Activated T-helper 1 cell treated with anti-CD3 and anti-CD28 coated beads, Interleukin-2, amount 50 U/mL, for 16 hours (primary cell): ENCODE measurements at places on chromosomes 1 and 21.
A peak's percentile ranks its signal among the peaks of the same experiment; 100 is the strongest.

DNA sequence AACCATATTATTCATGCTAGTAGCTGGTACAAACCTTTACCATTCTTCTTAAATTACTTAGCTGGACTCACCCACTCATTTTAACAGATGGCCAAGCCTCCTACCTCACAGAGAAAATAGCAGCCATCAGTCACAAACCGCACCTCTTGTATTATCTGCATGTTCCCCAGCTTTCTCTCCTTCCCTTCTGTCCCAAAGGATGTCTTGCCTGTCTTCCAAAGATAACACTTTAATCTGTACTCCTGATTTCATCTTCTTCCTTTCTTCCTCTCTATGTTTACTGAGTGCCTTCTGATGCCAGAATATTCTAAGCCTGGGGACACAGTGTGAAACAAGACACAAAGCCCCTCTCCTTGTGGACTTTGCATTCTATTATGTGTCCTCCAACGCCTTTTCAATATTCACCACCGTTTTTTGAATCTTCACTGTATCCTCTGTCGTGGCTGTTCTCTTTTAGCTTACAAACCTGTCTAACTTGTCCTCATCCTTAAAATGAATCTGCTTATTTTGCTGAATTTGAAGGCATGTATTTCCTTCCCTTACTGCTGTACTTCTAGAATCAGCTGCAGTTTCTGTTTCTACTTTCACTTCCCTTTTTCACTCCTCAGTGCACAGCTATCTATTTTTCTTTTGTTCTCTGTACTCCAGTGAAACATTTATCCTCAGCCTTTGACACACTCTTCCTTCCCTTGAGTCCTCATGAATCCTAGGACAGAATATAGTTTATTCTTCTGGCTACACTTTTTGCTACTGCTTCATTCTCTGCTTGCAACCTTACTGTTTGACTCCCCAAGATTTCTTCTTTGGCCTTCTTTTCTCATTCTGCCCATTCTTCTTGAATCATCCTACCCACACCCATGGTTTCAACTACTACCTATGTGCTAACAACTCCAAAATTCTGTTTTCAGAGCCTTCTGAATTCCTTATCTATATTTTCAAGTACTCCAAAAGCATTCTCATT, 216.9 kb upstream of the SAMSN1 start:
- DNase-seq = no peak

GRCh38 chr1:226656601-226657277, 82.3 kb downstream of the ITPKB start:
- no peak for DNase-seq

DNA sequence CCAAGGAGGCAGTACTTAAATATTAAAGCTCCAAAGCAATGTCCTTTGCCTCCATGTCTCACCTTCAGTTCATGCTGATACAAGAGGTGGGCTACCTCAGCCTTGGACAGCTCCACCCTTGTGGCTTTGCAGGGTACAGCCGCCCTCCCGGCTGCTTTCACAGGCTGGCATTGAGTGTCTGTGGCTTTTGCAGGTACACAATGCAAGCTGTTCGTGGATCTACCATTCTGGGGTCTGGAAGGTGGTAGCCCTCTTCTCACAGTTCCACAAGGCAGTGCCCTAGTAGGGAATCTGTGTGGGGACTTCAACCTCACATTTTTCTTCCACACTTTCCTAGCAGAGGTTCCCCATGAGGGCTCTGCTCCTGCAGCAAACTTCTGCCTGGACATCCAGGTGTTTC, 324.8 kb downstream of the COL11A1 start:
- no peak for DNase-seq

GRCh38 chr1:50252196-50252595, 143.5 kb downstream of the ELAVL4 start:
- no peak for DNase-seq

DNA sequence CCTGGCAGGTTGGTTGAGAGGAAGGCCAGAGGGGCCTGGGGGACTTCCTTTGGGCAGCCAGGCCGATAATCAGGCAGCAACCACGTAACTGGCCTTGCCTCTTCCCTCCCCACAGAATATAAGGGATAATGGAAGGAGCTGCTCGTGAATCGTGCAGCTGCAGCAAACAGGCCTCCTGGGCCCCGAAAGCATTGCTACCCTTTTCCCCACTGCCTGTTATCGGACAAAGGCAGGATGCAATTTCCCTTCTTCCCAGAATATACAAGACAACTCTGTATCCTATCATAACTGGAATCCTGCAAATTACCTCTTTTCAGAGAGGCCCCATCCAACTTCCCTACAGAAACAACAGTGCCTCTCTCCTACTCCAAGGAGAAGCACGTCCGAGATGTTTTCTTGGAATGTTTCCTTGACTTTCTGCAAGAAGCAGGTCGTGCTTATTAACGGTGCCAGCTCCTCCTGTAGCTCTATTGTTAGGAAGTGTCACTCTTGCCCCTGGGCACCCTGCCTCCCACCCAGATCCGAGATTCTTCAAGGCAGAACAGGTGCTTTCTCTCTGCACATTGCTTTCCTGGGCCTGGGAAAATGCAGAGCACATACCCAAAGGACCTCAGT, 106.0 kb upstream of the TIAM1 start:
- DNase-seq = no peak

DNA sequence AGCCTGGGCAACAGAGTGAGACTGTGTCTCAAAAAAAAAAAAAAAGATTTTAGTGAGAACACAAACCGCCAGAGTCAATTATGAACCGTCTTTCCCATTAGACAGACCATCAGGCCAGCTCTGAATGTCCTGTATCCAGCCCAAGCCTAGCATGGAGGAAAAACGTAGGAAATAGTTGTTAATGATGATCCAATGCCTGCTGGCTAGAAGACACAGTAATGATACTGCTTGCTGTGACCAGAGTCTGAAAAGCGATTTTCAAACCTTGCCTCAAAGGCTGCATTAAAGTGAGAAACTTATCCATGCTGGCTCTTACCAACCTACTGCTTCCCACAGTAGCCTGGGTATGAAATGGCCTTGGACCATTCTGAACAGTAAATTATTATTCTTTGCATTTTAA, 17.0 kb downstream of the COA7 start:
- DNase-seq = no peak

DNA sequence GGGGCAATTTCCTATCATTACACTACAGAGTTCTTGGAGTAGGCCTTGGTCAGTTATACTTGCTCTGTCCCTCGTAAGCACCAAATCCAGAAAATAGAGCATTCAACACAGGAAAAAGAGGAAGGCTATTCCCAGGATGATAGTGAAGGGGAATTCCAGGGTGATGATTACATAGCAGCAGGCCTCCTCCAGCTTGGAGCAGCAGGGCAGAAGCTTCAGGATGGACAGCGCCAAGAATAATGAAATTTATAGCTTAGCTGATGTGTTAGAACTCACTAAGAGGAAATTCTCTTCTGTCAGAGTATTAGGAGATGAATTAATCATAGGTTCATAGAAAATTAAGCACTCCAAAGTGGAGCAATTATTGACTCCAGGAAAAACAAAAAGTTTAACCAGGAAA, 10.8 kb upstream of the SMAP2 start:
- DNase-seq = no peak

DNA sequence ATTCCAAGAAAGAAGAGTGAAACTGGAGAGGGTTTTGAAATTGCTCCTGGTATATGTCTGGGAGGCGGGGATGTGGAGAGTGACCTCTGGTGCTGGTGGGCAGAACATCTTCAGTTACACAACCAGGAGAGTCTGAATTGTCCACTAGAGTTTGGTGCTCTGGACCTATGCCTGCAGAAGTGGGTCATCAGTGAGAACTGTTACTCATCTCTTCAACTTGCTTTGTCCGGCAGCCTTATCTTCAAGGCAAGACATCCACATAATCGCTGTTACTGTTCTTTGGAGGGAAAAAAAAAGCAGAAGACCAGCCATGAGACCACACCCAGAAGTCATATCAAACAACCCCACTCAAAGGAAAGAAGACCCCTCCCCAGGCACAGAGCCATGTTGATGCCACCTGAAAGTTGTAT, 14.9 kb downstream of the SH2D1B start:
- DNase-seq = no peak

DNA sequence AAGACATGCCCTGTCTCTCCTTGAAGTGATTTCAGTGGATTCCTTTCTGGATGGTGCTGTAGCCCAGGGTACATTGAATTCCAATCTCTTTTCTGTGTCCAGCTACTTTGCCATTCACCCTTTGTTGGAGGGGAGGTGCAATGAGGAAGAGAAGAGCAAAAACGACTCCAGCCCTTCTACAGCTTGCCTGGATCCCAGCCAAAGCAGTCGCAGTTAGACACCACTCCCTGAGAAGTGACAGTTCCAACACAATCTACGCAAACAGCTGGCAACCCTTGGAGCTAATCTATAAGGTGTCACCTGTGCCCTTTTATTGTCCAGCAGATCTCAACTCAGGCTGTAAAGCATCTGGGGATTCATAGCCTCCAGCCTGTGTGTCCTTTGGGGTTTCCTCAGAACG, 4.6 kb downstream of the CD244 start:
- DNase-seq = no peak

- no peak for DNase-seq
Observed at GRCh38 chr1:184664661-184665060, 90.0 kb downstream of the EDEM3 start.

DNA sequence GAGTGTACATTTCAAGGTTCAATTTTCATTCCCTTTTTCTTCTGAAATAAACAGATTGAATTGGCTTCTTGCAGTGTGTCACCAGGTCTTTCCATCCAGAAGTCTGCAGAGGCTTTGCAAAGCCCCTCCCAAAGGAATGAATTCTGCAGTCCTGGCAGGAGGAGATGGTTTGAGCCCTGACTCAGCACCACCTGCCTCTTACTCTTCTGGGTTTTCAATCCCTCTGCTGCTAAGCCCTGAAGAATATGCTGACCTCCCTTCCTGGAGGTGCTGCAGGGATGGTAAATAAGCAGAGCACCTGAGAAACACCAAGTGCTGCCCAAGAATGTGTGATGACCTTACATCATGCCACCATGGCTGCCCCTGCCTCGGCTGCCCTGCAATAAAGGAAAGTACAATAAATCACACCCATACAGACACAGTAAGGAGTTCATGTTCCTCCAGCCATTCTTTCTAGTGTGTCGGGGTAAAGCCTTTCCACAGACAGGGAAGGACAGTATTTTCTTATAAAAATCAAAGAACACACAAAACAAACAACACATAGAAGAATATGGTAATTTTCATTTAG, 209.2 kb downstream of the ZNF326 start:
- no peak for DNase-seq

DNA sequence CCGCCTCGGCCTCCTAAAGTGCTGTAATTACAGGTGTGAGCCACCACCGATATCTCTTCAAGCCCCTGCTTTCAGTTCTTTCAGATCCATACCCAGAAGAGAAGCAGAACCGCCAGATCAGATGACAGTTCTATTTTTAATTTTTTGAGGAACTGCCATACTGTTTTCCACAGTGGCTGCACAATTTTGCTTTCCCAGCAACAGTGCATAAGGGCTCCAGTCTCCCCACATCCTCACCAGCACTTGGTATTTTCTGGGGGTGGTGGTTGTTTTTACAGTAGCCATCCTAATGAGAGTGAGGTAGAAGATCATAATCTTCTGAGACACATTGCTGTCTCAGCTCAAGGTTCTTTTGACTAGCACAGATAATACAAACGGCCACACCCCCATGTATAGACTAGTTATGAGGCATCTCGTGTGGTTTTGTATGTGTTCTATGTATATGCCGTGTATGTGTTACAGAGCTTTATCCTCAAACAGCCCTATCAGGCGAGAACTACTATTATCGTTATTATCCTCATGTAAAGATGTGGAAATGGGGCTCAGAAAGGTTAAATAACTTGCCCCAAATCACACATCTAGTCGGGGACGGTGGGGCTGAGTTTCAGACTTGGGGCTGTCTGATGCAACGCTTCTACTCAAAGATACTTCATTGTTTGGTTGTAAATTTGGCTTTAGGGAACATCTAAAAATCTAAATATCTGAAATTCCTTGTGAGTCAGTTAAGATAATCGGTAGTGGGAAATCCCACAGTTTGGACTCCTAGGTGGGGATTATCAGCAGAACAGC, 12.0 kb downstream of the FHAD1 start:
- DNase-seq = no peak

GRCh38 chr1:151009206-151009587, 948 bp downstream of the PRUNE1 start:
- no peak for DNase-seq

GRCh38 chr1:108560189-108560873, 431 bp downstream of the EEIG2 start:
- peak; percentile 6 for DNase-seq

DNA sequence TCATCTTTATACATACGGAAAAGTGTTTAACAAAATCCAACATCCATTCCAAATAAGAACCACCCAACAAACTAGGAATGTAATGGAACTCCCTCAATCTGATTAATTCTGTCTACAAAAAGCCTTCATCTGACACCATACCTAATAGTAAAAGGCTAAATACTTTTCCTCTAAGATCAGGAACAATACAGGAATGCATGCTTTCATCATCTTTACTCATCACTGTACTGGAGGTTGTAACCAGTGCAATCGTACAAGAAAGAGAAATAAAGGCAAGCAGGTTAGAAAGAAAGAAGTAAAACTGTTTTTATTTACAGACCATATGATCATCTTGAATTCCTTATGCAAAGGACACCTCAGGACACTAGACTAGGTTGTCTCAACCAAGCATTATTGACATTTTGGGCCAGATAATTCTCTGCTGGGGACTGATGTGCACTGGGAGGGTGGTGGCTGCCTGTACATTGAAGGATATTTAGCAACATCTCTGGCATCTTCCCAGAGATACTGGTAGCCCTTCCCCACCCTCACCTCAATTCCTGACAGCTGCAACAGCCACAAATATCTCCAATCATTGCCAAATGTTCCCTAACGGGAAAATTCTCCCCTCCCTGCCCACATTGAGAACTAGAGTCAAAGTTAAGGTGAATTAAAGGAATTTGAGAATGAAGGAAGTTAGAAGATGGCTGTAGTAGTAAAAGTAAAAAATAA, 30.6 kb upstream of the INSL5 start:
- no peak for DNase-seq

DNA sequence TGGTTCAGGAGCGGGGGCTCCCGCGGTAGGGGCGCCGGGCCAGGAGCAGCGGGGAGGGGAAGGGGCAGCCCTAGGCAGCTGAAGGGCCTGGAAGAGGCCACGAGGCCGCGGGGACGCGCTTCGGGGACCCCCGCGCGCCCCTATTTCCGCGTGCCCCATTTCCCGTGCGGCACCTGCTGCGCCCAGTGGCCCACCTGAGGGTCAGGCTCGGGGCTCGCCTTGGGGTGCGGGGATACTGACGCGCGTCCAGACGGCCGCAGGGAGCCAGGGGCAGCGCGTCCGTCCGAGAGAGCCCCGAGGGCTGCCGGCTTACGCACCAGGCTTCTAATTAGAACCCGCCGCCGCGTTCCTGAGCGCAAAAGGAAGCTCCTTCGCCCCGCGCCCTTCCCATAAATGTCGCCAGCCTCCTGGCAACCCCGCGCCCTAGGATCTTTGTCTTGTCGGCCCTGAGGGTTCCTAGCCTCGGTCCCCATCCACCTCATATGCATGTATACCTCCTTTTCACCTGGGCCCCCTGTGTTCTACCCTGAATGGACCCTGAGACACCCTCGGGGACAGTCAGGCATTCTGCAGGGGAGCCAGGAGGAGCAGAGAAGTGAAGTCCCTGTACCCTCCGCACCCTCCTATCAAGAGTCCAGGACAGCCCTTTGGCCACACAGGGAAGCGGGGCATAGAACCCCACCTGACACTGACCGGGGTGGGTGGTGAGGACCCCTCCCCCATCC, 1.8 kb downstream of the WNT3A start:
- DNase-seq = no peak

GRCh38 chr1:6954591-6954990, 169.3 kb downstream of the CAMTA1 start:
- no peak for DNase-seq

- DNase-seq = peak; percentile 20
Observed at GRCh38 chr1:116569776-116570357, 959 bp downstream of the CD58 start.

- peak; percentile 53 for DNase-seq
Observed at GRCh38 chr1:26317612-26318337, at the start of gene CD52. TSS of gene CD52 (plus strand) at chr1:26317958. CDS start at chr1:26318018, 60 bp downstream.

- peak; percentile 29 for DNase-seq
Observed at GRCh38 chr1:204520834-204521709, 4.9 kb downstream of the MDM4 start.
